ENCODE measurements at places on chromosomes 1 and 21. TPM values are rescaled to one million over a fixed set of nuclear protein-coding genes. Genes with fewer than 3 reads are reported as not detected.

PLA2G2F gene
- not detected for total RNA-seq

ST6GALNAC3 gene
- 1.9 TPM for total RNA-seq

STUM gene
- total RNA-seq: 4.6 TPM

USP1 gene
- 15.3 TPM for total RNA-seq

FMO4 gene
- total RNA-seq: 40.0 TPM

CORT gene
- total RNA-seq: not detected

CDK18 gene
- total RNA-seq: 2.6 TPM

IGSF3 gene
- 7.7 TPM for total RNA-seq

IGSF21 gene
- total RNA-seq: not detected

DDAH1 gene
- 154 TPM for total RNA-seq

ASTN1 gene
- total RNA-seq: 0.24 TPM

JAM2 gene
- 14.7 TPM for total RNA-seq

POLR3C gene
- 69.9 TPM for total RNA-seq

TINAGL1 gene
- 3.2 TPM for total RNA-seq

ITLN2 gene
- not detected for total RNA-seq

PADI1 gene
- total RNA-seq: 0.12 TPM

TENT5C gene
- total RNA-seq: 0.49 TPM

DIRAS3 gene
- total RNA-seq: 2.2 TPM

OR2L5 gene
- 0.32 TPM for total RNA-seq

CHI3L1 gene
- 2.7 TPM for total RNA-seq

CCDC18 gene
- 6.7 TPM for total RNA-seq

GBP3 gene
- 50.5 TPM for total RNA-seq

PRMT2 gene
- 171 TPM for total RNA-seq

EVA1C gene
- total RNA-seq: 4.4 TPM

CSF3R gene
- total RNA-seq: 0.97 TPM

CAPN9 gene
- not detected for total RNA-seq

KRTAP21-1 gene
- not detected for total RNA-seq

MMEL1 gene
- total RNA-seq: not detected

GUCA2A gene
- total RNA-seq: not detected

Data from hair follicle dermal papilla cell (primary cell).